K562 (cell line): ENCODE measurements at places on chromosomes 5 and 9. TPM values are rescaled to one million over a fixed set of nuclear protein-coding genes. Genes with fewer than 3 reads are reported as not detected.

The UQCRQ gene
- polyA plus RNA-seq = 883 and 917 TPM in 2 replicates

The GPR150 gene
- not detected in 2 replicates for polyA plus RNA-seq

The CA9 gene
- polyA plus RNA-seq = 0.60 TPM in 1 of 2 replicates, not detected in the other

The FCN1 gene
- polyA plus RNA-seq = not detected in 2 replicates

The PAEP gene
- polyA plus RNA-seq = 0.70 and 0.90 TPM in 2 replicates

The CLINT1 gene
- polyA plus RNA-seq = 69.5 and 78.9 TPM in 2 replicates

The GNA14 gene
- 0.03 TPM in 1 of 2 replicates, not detected in the other for polyA plus RNA-seq

The APBA1 gene
- not detected in 2 replicates for polyA plus RNA-seq

The ANKRD55 gene
- polyA plus RNA-seq = 4.6 TPM in 2 replicates

The UBE2R2 gene
- polyA plus RNA-seq = 11.3 and 11.8 TPM in 2 replicates

The SCGB3A2 gene
- polyA plus RNA-seq = not detected in 2 replicates

The SHISAL2B gene
- polyA plus RNA-seq = not detected in 2 replicates

The COMMD10 gene
- 23.3 and 24.1 TPM in 2 replicates for polyA plus RNA-seq

The TMEM215 gene
- not detected in 2 replicates for polyA plus RNA-seq

The SLC45A2 gene
- polyA plus RNA-seq = 0.26 and 0.29 TPM in 2 replicates

The CER1 gene
- polyA plus RNA-seq = not detected in 2 replicates

The DDX4 gene
- polyA plus RNA-seq = not detected in 2 replicates

The CDC14B gene
- 3.8 and 5.2 TPM in 2 replicates for polyA plus RNA-seq

The HMMR gene
- 71.5 and 81.0 TPM in 2 replicates for polyA plus RNA-seq

The ACOT12 gene
- polyA plus RNA-seq = 0.03 TPM in 1 of 2 replicates, not detected in the other

The KIF4B gene
- polyA plus RNA-seq = not detected in 2 replicates

The PCDHGC3 gene
- polyA plus RNA-seq = not detected in 2 replicates

The TEK gene
- 0.07 and 0.11 TPM in 2 replicates for polyA plus RNA-seq

The SYK gene
- 12.3 and 13.0 TPM in 2 replicates for polyA plus RNA-seq

The PCDHA2 gene
- not detected in 2 replicates for polyA plus RNA-seq

The GADD45G gene
- 0.34 TPM in 1 of 2 replicates, not detected in the other for polyA plus RNA-seq

The EIF4E1B gene
- not detected in 2 replicates for polyA plus RNA-seq

The C5 gene
- polyA plus RNA-seq = 0.27 and 0.81 TPM in 2 replicates

The INSL6 gene
- polyA plus RNA-seq = not detected in 2 replicates

The WDR70 gene
- polyA plus RNA-seq = 29.9 and 42.5 TPM in 2 replicates

The FGF1 gene
- not detected in 2 replicates for polyA plus RNA-seq

The MSMP gene
- not detected in 2 replicates for polyA plus RNA-seq

The ADRA1B gene
- polyA plus RNA-seq = not detected in 2 replicates

The FOXD4L5 gene
- polyA plus RNA-seq = not detected in 2 replicates

The ORM2 gene
- polyA plus RNA-seq = not detected in 2 replicates

The OR1Q1 gene
- polyA plus RNA-seq = not detected in 2 replicates

The CDX1 gene
- polyA plus RNA-seq = not detected in 2 replicates

The TMEM252 gene
- polyA plus RNA-seq = not detected in 2 replicates

The DEPDC1B gene
- polyA plus RNA-seq = 43.3 and 46.1 TPM in 2 replicates

The GGTA1 gene
- not detected in 2 replicates for polyA plus RNA-seq

The SNCAIP gene
- polyA plus RNA-seq = 0.04 TPM in 1 of 2 replicates, not detected in the other

The FOXD1 gene
- polyA plus RNA-seq = 0.20 TPM in 1 of 2 replicates, not detected in the other

The SLCO6A1 gene
- 0.20 and 0.26 TPM in 2 replicates for polyA plus RNA-seq

The PCDHGC5 gene
- not detected in 2 replicates for polyA plus RNA-seq

The DOCK2 gene
- polyA plus RNA-seq = 14.0 and 16.5 TPM in 2 replicates

The SV2C gene
- not detected in 2 replicates for polyA plus RNA-seq

The CCDC192 gene
- 0.45 TPM in 1 of 2 replicates, not detected in the other for polyA plus RNA-seq

The HCN1 gene
- polyA plus RNA-seq = not detected in 2 replicates

The PARP8 gene
- not detected in 2 replicates for polyA plus RNA-seq

The ECSCR gene
- polyA plus RNA-seq = not detected in 2 replicates

The SLIT3 gene
- not detected in 2 replicates for polyA plus RNA-seq

The CCDC69 gene
- 6.6 and 7.2 TPM in 2 replicates for polyA plus RNA-seq

The TRIM41 gene
- 34.8 and 39.3 TPM in 2 replicates for polyA plus RNA-seq
